Activated CD4-positive, alpha-beta T cell treated with anti-CD3 and anti-CD28 coated beads, Interleukin-2, Interleukin-4, amounts not matched to agents 100 ng/mL and 50 ng/mL, durations not matched to agents 16 hours and 8 hours (primary cell): ENCODE measurements at places on chromosomes 7 and 10.

DNA sequence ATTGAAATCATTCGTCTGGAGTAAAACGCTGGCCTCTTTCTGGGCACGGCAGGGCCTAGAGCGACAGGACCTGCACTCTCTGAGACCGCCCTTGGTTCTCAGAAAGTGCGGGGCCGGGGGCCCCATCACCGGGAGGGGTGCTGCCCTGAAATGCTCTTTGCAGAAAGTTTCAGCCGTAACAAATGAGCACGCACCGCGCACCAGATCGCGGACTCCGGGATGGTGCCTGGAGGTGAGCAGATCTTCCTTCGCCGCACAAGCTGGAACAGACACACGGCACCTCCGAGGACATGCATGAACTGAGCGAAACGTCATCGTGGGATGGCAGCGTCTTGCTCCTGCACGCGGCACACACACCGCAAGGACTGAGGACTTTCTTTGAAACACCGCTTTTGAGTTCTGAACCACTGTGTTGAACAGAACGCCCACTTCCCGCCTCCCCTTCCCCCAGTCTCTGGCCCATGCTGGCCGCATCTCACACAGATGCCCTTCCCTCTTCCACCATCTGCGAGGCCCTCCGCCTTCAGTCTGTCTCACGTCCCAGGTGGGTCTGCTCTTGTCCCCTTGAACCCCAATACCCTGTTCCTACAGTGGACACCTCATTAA lies 538.7 kb upstream of the MGMT start:
- DNase-seq: no peak

DNA sequence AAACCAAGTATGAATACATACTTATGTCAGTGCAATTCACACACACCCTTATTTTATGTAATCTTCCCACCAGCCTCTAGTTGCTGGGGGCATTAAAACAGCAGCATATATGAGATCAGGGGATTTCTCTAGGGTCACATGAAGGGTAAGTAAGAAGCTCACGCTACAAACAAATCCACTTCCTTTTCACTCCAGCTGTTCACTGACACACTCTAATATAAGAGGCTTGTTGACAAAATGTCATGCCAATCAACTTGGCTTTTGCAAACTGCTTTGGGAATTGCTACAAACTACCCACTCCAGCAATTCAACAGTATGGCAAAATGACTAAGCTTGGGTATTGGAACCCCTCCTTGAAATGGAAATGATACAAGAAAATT lies 10.3 kb downstream of the FAM3C start:
- no peak for DNase-seq

GRCh38 chr10:116398224-116398623 lies 29.4 kb upstream of the PNLIPRP3 start:
- DNase-seq: no peak

DNA sequence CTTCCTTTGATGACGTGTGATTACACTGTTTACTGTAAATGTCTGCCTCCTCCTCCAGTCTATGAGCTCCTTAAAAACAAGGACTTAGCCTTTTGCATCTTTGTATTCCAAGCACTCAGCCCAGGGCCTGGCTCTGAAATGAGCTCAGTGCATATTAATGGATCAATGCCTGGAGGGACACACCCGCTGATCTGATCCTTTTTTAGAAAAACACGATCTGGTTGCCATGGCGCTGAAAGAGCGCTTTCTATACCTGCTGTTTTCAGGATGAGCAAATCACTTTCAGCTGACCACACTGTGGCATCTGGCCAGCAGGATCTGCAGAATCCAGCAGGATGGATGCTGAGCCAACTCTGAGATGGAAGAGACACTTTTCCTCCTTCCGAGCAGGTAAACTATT lies 37.8 kb upstream of the GARS1 start:
- no peak for DNase-seq

DNA sequence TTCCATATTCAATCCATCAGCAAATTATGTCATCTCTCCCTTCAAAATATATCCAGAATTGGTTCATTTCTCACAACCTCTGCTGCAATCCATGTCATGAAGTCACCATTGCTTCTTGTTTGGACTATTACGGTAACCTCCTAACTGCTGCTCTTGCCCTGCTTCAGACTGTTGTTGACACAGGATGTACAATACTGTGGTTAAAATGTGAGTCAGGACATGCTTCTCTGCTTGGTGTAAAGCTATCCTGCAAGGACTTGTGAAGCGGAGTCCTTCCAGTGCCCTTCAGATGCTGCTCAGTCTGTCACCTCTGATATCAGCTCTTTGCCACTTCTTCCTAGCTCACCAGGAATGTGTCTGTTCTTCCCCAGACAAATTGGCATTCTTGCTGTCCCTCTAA lies 10.4 kb upstream of the NXPH1 start:
- no peak for DNase-seq

DNA sequence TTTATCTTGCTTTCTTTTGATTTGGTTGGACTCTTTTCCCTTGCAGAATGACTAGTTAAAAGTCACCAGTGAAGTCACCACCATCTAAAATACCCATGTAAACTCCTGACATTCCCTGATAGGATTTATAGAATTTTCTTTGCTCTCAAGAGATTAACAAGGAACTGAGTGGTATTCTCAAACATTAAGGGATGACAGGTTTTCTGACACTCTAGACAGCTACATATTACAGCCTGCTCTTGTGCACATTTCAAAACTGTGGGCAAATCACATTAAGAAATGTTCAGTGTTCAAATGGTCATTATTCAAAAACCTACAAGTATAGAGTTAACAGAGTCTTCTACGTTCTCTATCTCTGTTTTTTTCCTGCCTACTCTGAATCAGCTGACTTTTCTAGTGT lies 15.8 kb upstream of the ACSM6 start:
- DNase-seq: no peak

DNA sequence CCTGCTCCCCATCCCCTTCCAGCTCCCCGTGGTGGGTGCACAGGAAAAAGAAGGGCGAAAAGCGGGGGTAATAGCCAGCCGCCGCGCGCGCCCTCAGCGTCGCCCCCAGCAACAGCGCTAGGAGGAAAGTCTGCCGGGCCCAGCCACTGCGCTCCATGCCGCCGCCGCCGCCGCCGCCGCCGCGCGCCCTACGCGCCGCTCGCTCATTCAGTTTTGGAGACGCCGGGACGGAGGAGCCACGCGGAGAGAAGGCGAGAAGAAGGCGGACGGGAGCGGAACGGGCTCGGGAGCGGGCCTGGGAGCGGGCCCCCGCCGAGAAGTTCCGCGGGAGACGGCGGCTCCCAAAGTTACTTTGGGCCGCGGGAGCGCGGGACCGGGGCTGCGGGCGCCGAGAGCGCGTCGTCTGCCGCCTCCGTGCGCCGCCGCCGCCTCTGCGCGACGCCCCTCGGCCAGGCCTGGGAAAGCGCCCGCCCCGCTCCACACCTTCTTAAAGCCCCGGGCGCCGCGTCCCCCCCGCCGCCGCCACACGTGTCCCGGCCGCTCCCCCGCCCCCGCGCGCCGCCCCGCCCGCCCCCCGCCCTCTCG lies at the start of gene RELN:
Gene RELN (minus strand): TSS at position 459 of the 585 bp plus-strand sequence. CDS start 302 bp downstream, at position 157.
- DNase-seq: no peak

DNA sequence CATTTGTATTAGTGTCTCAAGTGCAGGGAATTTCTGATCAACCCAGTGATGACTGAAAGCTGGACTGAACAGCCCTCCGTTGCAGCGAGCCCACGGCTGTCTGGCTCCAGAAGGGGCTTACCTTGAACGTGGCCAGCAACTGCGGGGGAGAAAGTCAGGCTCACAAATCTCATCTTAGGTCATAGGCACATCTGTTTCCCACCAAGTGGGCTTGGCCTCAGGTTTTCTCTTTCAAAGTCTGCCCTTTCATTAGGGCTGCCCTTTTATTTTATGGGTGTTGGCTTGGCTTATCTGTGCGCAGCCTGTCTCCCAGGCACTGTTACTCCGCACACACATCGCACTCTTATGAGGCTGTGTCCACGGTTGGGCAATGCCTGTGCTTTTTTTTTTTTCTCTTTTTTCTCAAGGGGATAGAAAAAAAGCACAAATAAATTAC lies 178.0 kb downstream of the JCAD start:
- no peak for DNase-seq

DNA sequence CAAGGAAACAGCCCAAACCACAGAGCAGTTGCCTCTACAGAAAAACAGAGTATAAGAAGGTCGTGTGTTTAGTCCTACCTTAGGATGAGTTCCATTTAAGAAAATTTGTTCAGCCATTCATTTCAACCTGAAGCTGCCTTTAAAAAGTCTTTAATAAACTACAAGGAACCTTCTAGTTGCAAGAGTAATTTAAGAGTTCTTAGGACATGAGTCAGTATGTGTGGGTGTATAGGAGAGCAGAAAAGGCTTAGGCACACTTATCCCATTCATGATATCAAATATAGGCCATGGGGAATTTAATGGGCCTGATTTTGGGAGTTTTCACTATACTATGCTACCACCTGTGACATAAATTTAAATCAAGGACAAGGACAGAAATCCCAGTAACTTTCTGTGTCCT lies 496.8 kb downstream of the TFEC start:
- no peak for DNase-seq

- no peak for DNase-seq
Observed at GRCh38 chr7:132226957-132227290, 349.3 kb downstream of the PLXNA4 start.

DNA sequence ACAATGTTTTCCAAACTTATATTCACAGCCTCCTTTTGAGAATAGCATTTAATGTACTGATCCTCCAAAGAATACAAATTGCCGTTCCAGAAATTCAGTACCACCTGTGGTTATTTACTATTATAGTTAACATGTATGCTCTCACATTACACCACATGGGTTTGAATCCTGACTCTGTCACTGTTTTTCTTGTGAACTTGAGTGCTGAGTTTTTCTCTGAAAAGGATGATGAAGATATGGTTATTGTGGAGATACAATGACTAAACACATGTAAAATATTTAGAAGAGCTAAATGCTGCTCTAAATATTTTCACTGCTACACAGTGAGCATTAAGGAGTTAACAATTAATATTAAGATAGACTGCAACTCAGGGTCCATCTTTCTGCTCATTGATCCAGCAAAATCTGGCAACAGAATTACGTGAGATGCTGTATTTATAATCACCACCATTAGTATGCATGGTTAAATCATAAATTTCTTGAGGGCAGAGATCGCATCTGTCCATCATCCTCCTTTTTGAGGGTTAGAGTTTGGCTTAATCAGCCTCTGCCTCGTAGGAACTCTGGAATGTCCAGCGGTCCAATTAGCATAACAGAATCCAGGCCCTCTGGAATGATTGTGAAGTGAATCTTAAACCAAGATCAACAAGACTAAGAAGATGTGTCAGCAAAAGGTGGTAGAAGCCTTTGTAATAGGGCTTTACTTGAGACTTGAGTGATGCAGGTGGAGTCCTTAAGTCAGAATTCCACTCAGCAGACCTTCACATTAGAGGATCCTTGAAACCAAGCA lies 152.8 kb downstream of the MACC1 start:
- no peak for DNase-seq

DNA sequence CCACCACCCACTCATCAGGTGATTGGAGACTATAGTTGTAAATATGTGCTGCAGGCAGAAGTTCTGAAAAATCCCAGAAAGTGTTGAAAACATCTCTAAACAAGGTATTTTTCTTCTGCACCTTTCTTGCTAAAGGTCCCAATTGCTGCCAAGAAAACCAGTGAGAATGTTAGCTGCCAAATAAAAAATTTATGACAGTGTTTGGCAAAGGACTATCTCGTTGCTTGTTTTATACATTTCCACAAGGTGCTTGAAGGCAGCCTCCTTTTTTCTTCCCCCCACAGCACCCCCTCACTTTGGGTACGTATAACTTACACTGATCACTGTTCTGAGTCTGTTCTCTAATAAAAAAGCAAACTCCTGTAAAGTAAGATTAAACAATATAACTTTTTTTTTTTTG lies 158.6 kb upstream of the TCF7L2 start:
- DNase-seq: no peak

- DNase-seq: no peak
Observed at GRCh38 chr7:106023369-106024322, 60.6 kb downstream of the CDHR3 start.

DNA sequence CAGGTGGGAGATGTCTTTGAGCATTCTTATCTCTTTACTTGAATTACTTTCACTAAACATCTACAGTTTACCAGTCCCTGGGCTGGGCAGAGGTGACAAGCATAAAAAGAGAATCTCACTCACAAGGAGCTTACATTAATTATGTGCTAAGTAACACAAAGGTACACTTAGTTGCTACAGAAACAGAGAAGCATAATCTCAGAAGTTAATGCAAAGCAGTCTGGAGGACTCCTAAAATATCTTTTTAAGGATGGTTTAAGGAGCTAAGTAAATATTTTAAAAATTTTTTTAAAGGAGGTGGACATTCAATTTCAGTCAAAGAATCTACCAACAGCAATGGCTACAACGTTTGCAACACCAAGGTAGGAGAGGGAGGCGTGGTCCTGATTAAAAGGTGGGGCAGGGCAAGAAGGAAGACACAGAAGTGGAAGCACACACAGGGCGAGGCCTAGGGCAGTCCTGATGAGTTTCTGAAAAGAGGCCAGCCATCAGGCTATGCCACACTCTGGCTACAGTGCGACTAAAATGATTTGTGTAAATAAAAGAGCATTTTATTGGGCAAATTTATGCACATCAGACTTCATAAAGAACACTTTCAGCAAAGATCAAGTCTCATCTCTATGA lies 5.3 kb downstream of the LARP4B start:
- no peak for DNase-seq
